Kidney tubule cell (primary cell): ENCODE measurements at places on chromosomes 11 and 22.

GRCh38 chr11:99505316-99505715, 484.6 kb downstream of the CNTN5 start:
- DNase-seq = no peak

DNA sequence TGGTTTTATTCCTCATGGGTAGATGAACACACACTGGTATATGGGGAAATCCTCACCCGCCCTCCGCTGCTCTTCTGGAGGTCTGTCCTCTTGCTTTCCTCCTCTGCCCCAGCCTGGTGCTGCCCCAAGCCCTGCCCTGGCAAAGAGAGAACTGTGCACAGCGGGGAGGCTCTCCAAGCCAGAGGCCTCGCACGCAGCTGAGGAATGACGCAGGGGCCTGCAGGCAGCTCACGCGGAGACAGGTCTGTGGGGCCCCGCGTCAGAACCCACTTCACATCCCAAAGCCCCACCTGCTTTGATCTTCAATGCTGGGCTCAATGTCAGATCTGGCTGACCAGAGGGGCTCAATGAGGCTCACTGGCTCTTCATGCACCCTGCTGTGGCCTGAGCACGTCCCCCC, 10.0 kb downstream of the GATD1 start:
- no peak for DNase-seq

DNA sequence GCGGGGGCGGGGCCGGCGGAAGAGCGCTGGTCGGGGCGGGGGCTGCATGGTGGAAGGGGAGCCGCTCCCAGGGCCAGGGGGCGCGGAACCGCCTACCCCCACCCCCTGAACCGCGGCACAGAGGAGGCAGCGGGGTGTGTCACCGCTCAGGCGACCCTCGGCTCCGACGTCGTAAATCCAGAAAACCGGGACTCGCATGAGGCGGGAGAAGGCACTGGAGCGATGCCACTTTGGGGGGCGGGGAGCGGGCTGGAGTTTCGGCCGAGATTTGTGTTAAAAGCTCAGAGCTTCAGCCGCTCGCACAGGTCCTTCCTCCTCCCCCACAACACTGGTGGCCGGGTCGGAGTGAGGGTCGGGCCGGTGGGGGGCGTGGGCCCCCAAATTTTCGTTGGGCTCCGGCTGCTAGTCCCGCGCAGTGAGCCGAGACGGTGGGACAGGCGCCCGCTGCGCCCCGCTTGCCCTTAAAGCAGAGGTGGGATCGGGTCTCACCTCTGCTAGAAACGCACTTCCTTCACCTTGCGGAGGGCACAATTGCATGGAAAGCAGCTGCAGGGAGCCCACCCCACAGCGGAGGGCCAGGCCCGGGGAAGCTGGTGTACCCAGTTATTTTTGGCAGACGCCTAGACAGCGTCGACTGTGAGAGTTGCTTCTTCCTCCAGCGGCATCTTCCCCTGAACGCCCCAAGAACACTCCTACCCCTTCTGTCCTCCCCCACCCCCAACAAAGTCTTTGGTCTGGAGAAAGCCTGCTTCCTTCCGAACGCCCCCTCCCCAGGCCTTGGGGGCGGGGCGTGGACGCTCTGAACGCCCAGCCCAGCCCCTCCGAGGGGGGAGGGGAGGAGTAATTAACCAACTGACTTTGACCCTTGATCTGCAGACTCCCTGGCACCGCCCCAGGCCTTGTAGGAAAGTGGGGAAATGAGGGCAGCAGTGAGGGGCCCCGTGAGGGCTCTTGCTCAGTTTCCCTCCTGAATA, 1.1 kb downstream of the OVOL1 start:
- no peak for DNase-seq

- peak; percentile 36 for DNase-seq
Measured at GRCh38 chr11:75773595-75774353, 5.2 kb downstream of the DGAT2 start.

GRCh38 chr11:118313242-118313641, 8.7 kb downstream of the CD3E start:
- no peak for DNase-seq

- DNase-seq = peak; percentile 92
Measured at GRCh38 chr11:127023991-127024390, 23.4 kb upstream of the KIRREL3 start.

DNA sequence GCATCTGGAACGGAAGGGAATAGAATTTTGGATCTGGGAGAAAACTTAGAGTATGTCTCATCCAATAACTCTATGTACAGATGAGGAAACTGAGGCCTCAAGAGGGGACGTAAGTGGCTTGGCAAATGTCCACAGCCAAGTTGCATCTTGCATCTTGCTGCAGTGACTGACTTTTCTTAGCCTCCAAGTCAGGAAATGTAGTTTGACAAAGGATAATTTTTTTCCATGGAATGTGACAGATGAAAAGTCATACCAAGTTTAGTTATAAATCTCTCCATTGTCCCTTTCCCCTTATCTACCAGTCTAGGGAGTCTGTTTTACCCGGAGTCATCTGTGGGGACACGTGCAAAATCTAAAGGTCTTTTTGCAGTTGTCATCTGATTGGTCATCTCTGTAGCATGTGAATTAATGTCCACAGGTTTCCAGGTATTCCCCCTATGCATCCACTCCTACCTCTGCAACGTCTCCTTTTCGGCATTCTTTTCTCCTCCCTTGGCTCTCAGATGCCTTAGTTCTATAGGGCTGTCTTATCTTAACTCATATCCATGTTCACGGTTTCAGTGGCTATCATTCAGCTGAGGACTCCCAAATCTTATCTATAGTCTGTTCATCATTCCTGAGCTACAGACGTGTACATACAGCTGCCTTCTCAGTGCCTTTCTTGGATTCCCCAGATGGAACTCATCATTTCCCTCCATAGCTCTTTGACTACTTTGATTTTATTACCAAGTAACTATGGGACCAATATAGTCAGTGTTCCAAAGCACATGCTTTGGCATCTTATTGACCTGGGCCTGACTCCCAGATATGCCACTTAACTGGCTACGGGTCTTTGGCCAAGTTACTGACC, 139.5 kb upstream of the TIMP3 start:
- DNase-seq = no peak

DNA sequence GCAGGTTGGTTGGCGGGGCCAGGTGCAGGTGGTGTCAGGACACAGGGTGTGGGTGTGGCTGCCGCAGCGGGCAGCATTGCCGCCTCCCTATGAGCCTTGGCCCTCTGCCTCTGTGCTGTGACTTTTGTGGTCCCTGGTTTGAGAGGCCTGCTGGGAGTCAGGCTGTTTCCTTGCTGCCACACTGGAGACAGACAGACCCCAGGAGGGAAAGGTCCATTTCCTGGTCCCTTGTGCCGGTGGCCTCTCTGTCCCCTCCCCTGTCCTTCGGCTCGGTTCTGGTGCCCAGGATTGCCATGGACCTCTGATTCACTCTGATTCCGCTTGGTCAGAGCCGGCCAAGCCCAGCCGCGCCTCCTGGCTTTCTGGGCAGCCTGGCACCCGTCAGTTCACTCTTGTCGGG, 196.9 kb downstream of the TBC1D22A start:
- DNase-seq = no peak

DNA sequence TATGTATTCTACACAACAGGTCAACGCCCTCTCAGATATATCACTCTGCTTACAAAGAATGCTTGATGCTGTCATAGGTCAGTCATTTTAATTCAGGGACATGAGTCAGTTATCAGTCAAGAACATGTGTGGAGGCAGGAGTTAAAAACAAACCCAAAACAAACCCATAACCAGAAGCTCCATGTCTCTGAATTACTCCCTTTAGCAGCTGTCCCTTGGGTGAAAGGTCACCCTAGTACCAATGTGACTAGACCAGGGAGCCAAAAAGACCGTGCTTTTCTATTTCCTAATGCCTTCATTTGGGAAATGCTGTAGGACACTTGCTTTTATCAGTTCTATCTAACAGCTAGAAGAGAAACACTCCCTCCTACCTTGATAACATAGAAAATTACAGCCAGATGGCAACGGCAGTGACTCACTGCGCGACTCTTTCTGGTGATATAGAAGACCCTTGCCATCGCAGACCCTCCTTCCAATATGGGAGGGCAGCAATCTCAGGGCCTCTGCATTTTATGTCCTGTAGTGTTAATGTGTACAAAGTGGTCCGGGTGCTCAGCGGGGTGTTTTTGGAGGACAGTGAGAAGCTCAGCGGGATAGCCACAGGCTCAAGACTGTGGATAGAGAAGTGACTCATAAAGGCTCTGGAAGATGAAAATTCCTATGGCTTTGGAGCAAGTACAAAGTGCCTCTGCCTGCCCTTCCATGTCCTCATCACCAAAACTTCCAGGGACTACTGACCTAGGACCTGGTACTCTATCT, 24.8 kb downstream of the APOL5 start:
- DNase-seq = peak; percentile 71

DNA sequence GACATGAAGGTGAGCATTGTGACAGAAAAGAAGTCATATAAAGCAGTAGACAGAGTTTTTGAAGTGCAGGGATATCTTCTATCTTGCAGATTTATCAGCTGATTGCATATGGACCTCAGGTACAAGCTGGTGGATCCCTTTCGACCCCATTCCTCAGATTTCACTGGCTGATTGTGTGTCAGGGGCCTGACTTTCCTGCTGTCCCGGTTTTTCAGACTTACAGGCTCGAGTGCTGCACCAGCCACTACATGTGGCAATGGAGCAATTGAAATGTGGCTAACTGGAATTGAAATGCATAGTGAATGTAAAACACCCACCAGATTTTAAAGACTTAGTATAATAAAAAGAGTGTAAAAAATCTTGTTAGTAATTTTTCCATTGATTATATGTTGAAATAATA, 50.3 kb downstream of the CLMP start:
- DNase-seq = no peak

GRCh38 chr11:134356656-134357544, 25.1 kb downstream of the GLB1L2 start:
- no peak for DNase-seq

- no peak for DNase-seq
Measured at GRCh38 chr11:76249195-76249741, 43.0 kb upstream of the WNT11 start.
